AG20443 (cell line): ENCODE measurements at places on chromosomes 1 and 21.

- DNase-seq: peak; percentile 24
These were observed 41.6 kb upstream of the MTR start for GRCh38 chr1:236753516-236753915.

- DNase-seq: no peak
These were observed 7.4 kb upstream of the PIGR start for GRCh38 chr1:206953626-206954025.

GRCh38 chr1:85943526-85943925 is 213.0 kb downstream of the COL24A1 start:
- no peak for DNase-seq

DNA sequence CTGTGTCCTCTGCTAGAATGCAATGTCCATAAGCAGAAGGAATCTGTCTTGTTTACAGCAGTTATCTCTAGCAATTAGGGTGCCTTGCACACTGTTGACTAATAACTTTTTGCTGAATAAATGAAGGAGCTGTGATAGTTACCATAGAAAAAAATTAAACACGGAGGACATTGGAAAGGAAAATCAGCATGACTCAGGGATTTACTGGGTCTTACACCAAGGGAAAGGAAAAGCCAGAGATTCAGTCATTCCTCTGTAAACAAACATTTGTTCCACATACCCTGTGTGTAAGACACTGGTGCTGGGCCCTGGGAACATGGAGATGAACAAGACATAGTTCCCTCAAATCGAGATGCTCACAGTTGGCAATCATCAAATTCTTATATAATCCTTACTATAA is 183.3 kb downstream of the PTGER3 start:
- DNase-seq: peak; percentile 46

GRCh38 chr1:226063977-226064815 is 1.7 kb downstream of the H3-3A start:
- DNase-seq: no peak

- DNase-seq: no peak
These were observed 11.5 kb downstream of the PLA2G2D start for GRCh38 chr1:20107796-20108195.

DNA sequence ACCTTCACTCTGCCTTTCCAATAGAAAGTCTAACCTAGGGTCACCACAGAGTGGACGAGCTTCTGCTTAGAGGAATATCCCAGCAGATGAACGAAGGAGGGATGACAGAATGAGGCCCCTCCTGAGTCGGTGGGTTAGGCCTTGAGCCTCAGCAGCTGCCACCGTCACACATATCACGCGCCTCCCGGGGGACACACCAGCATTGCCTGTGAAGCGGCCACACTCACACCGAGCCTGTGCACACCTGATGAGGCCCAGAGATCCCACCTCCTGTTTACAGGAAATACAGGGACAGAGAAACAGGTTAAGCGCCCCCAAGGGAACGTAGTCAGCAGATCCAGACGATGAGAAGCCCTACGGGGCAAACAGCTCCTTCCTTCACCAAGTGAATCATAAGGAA is 25.1 kb upstream of the LRRC47 start:
- DNase-seq: no peak

DNA sequence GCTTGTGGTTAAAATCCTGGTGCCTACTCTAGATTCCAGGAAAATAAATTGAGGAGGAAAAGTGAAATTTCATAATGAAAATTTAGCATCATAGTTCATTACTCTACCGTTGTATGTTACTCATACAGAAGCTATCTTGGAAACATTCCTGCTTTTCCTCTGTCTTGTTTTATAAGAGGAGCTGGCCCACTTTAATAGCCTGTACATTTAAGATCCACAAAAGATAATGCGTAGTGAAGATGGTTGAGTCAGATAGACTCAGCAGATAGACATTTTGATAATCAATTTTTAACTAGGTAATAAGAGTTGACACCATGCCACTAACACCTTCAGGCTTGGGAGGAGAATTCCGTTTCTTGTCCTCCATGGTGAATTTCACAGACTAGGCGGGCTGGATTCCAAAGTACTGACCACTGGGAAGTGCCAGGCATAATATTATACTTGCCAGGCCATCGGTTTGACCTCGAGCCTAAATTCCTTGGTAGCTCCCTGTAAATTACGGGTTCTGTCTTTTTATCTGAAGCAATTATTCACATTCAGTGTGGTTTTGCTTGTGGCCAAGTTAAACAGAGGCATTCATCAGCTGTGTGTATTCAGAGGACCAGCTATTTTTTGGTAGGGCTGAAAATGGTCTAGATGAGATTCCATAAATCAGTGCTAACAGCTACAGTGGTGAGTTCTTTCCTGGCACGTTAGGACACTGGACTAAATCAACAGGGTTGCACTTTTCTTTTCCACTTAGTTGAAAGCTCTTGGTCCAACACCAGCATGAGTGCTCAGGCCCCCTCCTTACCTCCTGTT is 111.9 kb upstream of the KAZN start:
- peak; percentile 81 for DNase-seq

DNA sequence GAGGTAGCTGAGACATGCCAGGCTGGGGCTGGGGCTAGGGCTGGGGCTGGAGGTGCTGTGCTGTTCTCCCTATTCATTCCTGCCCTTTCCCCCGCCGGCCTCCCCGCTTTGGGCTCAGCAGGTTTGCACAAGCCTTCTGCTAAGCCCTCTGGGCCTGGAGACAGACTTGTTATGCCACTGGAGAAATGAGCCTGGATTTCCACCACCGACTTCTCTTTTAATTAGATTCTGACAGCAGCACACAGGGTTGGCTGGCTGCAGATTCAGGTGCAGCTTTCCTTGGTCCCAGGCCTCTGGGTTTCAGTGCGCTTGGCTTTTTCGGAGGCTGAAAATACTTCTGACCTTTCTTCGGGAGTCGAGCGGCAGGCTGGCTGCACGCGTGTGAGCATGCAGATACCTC is 71.5 kb upstream of the ACTL8 start:
- DNase-seq: no peak

DNA sequence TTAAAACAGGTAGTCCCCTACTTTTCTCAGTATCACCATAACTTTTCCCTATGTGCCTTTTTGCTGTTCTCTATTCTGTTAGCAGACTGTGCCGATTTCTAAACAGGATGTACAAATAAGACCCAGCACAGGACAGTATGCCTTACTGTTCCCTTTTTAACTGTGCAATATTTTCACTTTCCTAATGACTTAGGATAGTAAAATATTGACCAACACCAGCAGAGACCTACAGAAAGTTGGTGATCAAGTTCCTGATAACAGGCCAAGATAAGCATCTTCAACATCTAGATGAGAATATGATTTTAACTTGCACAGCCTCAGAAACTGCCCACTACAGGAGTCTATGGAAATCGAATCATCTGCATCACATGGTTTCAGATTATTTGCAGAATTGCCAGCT is 42.0 kb downstream of the ADSS2 start:
- no peak for DNase-seq

DNA sequence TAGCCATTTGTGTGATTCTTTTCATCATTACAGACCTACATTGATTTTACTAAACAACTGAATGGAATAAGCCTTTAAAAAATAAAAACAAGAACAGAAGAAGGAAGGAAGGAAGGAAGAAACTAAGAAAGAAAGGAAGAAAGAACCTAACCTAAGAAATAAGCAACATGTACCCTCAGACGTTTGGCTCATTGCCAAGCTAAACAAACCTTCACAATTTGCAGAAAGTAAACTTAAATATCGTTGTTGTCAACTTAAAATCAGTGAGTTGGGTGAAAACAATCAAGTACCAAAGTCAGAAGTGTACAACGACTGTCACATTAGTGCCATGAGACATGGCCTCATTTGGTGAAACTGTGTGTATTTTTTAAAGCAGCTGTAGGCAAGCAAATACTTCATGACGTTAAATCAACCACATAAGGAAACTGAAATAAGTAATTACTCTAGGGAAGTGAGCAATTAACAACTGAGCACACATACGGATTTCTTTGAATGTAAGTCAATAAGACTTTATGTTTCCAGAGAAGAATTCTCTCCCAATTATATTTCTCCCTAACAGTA is 313.1 kb upstream of the TMPRSS15 start:
- no peak for DNase-seq

GRCh38 chr1:204483791-204484190 is 10.8 kb downstream of the PIK3C2B start:
- no peak for DNase-seq

DNA sequence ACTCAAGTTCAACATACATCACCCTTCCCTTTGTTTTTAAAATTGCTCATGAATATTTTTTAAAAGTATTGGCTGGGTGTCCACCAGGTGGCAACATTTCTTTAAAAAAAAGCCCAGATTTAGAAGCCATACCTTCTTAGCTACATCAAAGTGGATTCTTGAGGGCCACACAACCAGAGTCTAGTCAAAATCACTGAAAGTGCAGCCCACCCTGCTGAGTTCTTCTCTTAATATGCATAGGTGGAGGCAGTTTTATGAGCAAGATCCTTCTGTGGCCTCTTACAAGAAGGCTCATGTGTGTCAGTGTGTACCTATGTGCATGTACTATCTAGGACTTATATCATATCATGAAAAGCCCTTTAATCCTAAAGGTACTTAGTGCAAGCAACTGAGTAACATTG is 16.9 kb upstream of the GNG12 start:
- peak; percentile 27 for DNase-seq

DNA sequence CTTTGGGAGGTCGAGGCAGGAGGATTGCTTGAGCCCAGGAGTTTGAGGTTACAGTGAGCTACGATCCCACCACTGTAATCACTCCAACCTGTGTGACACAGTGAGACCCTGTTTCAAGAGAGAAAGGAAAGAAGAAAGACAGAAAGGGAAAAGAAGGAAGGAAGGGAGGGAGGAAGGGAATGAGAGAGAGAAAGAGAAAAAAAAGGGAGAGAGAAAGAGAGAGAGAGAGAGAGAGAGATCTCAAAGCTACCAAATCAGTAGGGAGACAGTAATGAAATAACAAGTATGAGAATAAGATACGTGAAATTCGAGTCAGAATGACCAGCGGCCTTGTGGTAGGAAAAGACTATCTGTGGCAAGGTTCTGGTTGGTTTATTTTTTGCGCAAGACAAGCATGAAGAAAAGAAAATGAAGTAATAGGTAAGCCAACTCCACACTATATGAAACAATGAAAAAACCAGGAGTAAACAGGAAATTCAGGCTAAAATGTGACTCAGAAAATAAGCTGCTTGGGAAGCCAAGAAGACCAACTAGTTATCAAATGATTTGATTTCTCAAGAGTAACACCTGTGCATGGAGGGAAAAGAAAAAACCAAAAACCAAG is 8.9 kb downstream of the MTF1 start:
- DNase-seq: no peak

DNA sequence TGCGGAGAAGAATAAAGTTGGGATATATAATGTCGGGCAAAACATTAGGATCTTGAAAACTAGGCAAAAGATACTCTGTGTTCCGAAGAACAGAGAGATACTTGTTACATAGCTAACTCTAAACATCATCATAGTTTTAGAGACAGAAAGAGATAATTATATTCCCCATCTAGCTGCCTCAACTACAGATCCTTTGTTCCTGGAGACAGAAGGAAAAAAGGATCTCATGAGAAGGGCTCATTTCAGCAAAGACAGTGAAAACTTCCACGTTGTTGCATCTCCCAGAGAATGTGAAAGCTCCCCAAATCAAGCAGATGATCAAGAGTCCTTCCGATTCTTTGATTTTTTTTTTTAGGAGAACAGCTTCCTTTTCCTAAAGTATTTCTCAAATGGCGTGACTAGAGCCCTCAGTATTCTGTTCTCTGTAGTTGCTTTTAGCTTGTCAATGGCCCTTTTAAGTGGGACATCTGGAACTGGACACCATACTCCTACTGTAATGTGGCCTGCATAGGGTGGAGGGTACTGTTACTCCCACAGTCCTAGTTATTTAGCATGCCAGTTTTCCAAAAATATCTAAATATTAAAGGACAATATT is 1048.2 kb downstream of the TTLL7 start:
- DNase-seq: no peak

GRCh38 chr1:83034851-83035250 is 964.1 kb downstream of the TTLL7 start:
- no peak for DNase-seq

DNA sequence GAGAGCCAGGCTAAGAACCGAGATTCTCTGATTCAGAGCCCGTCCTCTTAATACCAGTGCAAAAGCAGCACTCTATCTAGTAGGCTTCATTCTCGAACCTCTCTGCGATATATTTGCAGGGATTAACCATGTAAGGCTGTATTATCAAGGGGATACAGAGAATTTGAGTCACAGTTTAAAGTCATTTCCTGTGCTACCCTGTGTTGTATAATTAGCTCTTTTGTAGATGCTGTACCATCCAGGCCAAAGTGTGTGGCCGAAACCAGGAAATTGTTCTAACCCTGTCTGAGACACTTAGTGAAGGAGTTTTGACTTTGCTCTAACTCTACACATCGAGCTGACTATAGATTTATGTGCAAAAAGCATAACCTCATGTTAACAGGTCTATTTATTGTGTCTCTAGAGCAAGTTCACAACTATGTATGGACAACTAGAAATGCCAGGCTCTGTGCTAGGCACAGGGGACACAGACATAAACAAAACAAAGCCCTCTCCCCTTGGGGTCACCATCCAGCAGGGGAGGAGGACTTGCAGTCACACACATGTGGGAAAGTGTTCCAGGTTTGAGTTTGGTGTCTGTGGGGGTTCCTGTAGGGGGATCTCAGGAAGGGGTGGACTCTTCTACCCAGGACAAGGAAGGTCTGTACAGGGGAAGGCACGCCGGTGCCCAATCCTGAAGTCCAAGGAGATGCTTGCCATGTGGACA is 182.2 kb downstream of the DHRS3 start:
- no peak for DNase-seq

DNA sequence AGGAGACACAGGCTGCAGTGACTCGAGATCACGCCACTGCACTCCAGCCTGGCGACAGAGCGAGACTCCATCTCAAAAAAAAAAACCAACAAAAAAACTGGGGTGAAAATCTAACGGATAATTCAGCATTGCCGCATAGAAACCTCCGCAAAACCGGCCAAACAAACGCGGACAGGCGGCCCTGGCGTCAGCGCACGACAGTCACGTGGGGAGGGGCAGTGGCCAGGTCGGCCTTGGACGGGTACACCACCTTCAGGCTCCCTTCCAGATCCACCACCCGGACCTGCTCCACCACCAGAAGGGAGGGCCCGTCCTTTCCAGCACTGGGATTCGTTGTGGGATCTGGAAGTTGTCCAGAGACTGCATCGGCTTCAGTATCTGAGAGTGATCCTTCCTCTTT is 8.4 kb downstream of the SMIM1 start:
- DNase-seq: no peak

DNA sequence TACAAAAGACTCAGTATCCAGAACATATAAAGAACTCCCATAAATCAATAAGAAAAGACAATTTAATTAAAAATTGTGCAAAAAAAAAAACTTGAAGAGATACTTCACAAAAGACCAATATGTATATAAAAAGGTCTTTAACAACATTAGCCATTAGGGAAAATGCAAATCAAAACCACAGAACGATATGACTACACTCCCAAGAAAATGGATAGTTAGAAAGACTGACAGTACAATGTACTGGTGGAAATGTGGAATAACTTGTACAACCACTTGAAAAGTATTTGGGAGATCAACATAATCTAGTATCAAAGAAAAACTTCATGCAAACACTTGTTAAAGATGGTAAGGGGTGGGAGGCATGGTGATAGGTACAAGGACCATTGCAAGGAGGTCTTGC is 3.9 kb upstream of the CLCA1 start:
- no peak for DNase-seq

- DNase-seq: no peak
These were observed 74.1 kb upstream of the JUN start for GRCh38 chr1:58857680-58858673.
